Activated B cell treated with CpG ODN at 0.5 μM for 24 hours (primary cell): ENCODE measurements at places on chromosomes 3 and 15. TPM values are rescaled to one million over a fixed set of nuclear protein-coding genes. Genes with fewer than 3 reads are reported as not detected.

- no peaks in the 10 kb centered on the region for H3K27me3 ChIP-seq
- H3K4me3 ChIP-seq, result no peak overlapping the region
- no peaks in the 10 kb centered on the region for H3K4me1 ChIP-seq
- no peaks in the 10 kb centered on the region for H3K36me3 ChIP-seq
- DNase-seq, result no peak
- H3K27ac ChIP-seq, result no peak overlapping the region
These were observed 176.4 kb downstream of the APBA2 start for GRCh38 chr15:29062179-29062591.

GRCh38 chr15:75195122-75195765, 6.4 kb upstream of the C15orf39 start:
- H3K36me3 ChIP-seq, result no peaks in the 10 kb centered on the region
- no peak for DNase-seq
- peaks cover 18% of the 10 kb centered on the region for H3K27me3 ChIP-seq
- no peak overlapping the region for H3K4me3 ChIP-seq
- H3K27ac ChIP-seq, result no peak overlapping the region

GRCh38 chr3:182259579-182259978, 533.7 kb upstream of the ATP11B start:
- H3K27me3 ChIP-seq, result peaks cover 9% of the 10 kb centered on the region
- no peak overlapping the region for H3K27ac ChIP-seq
- DNase-seq, result no peak
- no peaks in the 10 kb centered on the region for H3K36me3 ChIP-seq

GRCh38 chr3:184503647-184504046, 57.9 kb upstream of the EPHB3 start:
- no peak for DNase-seq
- H3K27ac ChIP-seq, result no peak overlapping the region
- no peaks in the 10 kb centered on the region for H3K4me1 ChIP-seq
- H3K27me3 ChIP-seq, result peaks cover 39% of the 10 kb centered on the region
- no peak overlapping the region for H3K4me3 ChIP-seq

KIF7 gene
- total RNA-seq, result 0.22 and 0.44 TPM in 2 replicates
